Thoracic aorta endothelial cell (primary cell): ENCODE measurements at places on chromosomes 6 and 20. TPM values are rescaled to one million over a fixed set of nuclear protein-coding genes. Genes with fewer than 3 reads are reported as not detected.

PPIL6 gene
- 0.14 and 0.27 TPM in 2 replicates for total RNA-seq

ACSS1 gene
- 7.5 and 9.8 TPM in 2 replicates for total RNA-seq

CRIP3 gene
- not detected in 2 replicates for total RNA-seq

OR2H2 gene
- total RNA-seq = not detected in 2 replicates

FOXC1 gene
- total RNA-seq = 22.9 and 28.7 TPM in 2 replicates

PPP1R11 gene
- 31.0 and 32.8 TPM in 2 replicates for total RNA-seq

DEFB113 gene
- not detected in 2 replicates for total RNA-seq

TGM6 gene
- not detected in 2 replicates for total RNA-seq

LY86 gene
- total RNA-seq = not detected in 2 replicates
